T-cell (primary cell): ENCODE measurements at places on chromosomes 13 and 19. TPM values are rescaled to one million over a fixed set of nuclear protein-coding genes. Genes with fewer than 3 reads are reported as not detected.

PSG6 gene
- not detected for total RNA-seq

CKM gene
- not detected for total RNA-seq

GRCh38 chr13:30133554-30133912, 173.8 kb downstream of the KATNAL1 start:
- DNase-seq, result no peak

- DNase-seq, result no peak
Measured at GRCh38 chr13:33388286-33388998, 102.9 kb upstream of the STARD13 start.

DNA sequence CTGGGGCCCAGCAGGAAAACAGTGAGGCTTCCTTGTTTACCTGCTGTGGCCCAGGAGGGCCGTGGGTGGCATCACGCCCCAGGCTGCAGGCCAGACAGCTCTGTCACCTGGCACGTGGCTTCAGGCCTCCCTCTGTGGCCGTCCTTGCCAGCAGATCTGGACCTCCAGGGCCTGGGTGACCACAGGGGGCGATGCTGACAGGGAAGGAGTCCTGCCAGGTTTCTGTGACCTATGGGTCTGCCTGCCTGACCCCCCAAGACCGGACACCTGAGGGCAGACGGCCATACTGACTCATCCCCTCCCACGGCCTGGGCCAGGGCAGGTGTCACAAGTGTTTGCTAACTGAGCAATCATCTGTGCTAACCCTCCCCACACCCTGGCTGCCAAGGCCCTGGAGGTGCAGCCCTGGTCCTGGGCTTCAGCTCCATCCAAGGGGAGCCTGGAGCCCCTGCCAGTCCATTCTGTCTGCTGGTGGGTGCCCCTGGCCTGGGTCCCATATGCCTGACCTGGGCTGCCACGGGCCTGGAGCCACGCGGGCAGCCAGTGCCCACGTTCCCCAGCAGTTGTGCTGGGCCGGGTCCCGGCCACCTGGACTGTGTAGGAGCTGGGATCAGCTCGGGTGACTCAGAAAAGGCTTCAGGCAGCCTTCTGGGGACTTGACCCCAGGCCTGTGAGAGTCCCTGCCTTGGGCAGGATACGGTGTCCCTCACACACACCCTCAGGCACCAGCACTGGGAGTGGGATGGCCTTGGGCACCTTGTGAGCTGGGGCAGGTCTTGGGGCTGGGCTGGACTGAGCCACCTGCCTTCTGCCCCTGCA, 3.7 kb downstream of the CDC34 start:
- no peak for DNase-seq

- no peak for DNase-seq
Measured at GRCh38 chr19:13002166-13002898, 7.1 kb downstream of the NFIX start.

CAB39L gene
- 5.9 TPM for total RNA-seq

PPM1N gene
- total RNA-seq, result 14.6 TPM

KIR3DL1 gene
- total RNA-seq, result 0.62 TPM

GRCh38 chr13:112984954-112985802, 16.2 kb downstream of the MCF2L start:
- DNase-seq, result no peak

DNA sequence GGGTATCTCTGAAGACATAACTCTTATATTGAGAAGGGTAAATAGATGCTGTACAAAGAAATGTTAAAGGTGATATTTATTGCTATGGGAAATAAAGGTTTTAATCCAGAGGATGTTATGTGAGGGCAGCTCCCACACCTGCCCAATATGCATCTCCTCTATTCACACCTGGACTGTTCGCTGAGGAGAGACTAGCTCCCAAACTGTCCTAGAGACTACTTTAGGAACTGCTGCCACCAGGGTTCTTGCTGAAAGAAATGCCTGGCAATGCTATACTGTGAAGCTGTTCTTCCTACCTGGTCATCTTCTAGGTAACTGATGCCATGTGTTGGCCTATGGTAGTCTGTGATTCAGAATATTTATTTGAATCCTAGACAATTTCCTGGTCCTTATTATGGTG, 1421.5 kb upstream of the SPRY2 start:
- no peak for DNase-seq

DNA sequence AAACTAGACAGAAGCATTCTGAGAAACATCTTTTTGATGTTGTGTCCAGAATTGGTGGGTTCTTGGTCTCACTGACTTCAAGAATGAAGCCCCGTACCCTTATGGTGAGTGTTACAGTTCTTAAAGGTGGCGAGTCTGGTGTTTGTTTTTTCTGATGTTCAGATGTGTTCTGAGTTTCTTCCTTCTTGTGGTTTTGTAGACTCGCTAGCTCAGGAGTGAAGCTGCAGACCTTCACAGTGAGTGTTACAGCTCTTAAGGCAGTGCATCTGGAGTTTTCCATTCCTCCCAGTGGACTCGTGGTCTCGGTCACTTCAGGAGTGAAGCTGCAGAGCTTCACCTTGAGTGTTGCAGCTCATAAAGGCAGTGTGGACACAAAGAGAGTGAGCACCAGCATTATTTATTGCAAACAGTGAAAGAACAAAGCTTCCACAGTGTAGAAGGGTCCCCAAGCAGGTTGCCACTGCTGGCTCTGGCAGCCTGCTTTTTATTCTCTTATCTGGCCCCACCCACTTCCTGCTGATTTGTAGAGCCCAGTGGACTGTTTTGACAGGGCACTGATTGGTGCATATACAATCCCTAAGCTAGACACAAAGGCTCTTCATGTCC, 1820.8 kb downstream of the UQCRFS1 start:
- DNase-seq, result no peak

GRCh38 chr13:84865783-84866221, 933.4 kb downstream of the SLITRK6 start:
- no peak for DNase-seq

DNA sequence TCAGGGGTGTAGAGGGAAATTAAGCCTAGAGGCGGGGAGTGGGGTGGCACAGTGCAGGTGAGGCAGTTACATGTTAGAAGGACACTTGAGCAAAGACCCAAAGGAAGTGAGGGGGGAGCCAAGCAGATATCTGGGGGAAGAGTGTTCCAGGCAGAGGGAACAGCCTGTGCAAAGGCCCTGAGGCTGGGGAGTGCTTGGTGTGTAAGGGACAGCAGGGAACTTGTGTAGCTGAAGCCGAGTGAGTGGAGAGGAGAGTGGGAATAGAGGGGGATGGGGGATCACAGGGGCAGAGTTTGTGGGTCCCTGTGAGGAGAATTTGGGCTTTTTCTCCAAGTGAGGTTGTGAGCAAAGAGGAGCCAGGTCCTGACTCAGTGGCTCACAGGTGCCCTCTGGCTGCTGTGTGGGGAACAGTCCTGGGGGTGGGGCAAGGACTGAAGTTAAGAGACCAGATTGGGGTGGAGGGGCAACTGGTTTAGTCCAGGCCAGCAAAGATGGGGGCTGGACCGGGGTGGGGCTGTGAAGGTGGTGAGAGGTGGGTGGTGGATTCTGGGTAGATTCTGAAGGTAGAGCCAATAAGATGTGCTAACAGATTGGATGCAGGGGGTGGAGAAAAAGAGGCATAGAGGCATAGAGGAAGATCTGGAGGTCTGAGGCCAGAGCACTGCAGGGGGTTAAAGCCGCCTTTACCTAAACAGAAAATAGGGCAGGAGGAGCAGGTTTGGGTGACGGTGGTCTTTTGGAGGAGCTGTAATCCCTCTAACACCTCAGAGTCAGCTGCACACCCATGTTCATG, 75.3 kb downstream of the CACNA1A start:
- DNase-seq, result peak; percentile 36

GRCh38 chr19:16824658-16825311, 4.4 kb upstream of the SIN3B start:
- DNase-seq, result no peak

DNA sequence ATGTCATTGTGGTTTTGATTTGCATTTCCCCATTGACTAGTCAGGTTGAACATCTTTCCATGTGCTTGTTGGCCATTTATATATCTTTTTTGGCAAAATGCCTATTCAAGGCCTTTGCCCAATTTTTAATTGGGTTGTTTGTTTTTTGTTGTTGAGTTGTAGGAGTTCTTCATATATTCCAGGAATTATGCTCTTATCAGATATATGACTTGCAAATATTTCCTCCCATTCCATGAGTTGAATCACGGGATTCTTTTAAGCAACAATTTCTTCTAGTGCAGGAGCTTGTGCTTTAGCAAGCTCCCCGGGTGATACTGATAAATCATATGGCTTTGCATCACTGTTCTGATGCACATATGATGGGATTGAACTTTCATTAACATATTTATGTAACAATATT, 47.0 kb upstream of the FLT1 start:
- no peak for DNase-seq

DNA sequence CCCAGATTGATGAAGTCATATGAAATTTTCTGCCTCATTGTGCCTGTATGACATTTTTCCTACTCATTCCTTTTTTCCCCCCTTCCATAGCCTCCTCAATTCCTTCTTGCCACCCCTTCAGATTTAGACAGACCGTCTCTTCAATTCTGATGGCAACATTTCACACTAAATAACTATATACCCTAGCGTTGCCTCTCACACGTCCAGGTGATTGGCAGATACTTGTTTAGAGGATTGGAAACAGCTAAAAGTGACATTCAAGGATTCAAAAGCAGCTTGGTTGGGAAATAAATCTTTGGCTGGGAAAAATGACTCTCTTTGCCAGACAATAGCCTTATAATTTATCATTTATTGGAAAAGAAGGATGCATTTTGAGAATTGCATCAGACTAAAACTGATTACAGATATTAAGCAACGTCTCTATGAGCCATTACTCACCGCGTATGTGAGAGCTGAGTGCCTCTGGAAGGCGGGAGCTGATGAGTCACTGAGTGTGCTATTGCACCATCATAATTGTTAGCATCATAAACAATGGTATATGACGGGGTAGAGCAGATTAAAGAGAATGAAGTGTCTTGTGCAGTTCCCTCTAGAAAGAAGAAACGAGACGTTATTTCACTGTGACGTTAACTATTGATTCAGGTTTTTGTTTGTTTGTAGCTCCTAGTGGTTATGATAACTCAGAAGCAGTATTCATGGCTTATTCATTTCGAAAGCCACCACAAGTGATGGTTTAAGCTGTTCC, 61.1 kb upstream of the FAM216B start:
- DNase-seq, result no peak

DNA sequence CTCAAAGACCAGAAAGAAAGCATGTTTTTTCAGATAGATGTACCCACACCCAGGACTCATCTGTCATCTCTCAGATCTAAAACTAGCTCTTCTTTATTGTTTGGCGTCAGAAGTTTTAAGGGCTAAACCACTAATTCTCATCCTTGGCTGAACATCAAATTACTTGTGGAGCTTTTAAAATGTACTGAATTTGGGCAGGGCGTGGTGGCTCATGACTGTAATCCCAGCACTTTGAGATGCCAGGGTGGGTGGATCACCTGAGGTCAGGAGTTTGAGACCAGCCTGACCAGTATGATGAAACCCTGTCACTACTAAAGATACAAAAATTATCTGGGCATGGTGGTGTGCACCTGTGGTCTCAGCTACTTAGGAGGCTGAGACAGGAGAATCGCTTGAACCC, 47.4 kb downstream of the RCBTB2 start:
- no peak for DNase-seq

- DNase-seq, result no peak
Measured at GRCh38 chr19:4707322-4707721, 16.3 kb downstream of the DPP9 start.
